Suppressor macrophage (primary cell): ENCODE measurements at places on chromosomes 5 and 9.
A peak's percentile ranks its signal among the peaks of the same experiment; 100 is the strongest.

DNA sequence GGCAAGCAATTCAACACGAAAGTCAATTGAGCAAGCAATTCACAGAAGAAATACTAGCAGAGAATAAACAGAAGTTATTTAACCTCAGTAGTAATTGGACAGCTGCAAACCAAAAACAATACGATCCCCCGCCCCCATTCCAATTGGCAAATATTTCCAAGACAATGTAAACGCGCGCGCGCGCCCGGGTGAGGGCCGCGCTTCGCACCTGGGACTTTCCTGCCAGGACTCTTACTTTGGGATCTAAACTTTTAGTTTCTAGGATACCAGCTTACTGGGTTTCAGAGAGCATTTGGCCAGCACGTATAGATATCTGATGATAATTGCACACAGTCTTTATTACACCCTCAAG, 8.6 kb downstream of the RUFY1 start:
- DNase-seq: peak; percentile 37

- no peak for DNase-seq
These were observed 3.5 kb downstream of the TMEM38B start for GRCh38 chr9:105697871-105698270.

- no peak for DNase-seq
These were observed 133.3 kb upstream of the DMRT1 start for GRCh38 chr9:708182-708550.

- DNase-seq: no peak
These were observed 260.6 kb downstream of the PSAT1 start for GRCh38 chr9:78557540-78557939.

DNA sequence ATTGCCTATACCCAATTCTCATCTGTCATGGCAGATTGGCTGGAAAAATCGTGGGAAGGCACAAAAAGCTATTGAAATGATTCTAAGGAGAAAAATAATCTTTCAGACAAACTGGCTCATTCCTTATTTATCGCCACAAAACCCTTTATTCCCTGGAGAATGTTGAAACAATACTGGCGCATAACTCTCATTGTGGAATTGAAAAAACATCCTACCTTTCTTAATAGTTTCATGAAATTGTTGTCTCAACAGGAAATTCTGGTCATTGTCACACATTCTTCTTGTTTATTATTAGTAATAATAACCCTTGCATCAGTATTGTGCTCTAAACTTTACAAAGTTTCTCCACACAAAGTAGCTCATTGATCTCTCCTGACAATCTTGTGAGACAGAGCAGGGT, 48.9 kb upstream of the COL15A1 start:
- DNase-seq: no peak

GRCh38 chr5:163580516-163580915, 75.1 kb downstream of the MAT2B start:
- no peak for DNase-seq

DNA sequence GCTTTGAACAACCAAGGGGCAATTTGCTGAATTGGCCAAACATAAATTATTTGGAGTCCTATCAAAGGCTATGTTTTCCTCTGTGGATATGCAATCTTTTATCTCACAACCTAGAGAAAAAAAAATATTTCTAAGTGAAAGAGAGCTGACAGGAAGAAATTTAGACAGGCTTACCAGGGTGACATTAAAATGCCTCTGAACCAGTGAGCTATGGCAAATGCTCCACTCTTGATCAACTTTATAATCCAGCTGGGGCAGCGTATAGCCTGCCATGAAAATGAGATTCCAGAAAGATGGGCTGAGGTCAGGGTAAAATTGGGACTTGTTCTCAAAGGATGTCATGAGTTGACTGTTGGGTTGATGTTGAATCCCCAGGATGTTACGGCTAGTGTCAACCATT, 399.3 kb upstream of the TRPC7 start:
- no peak for DNase-seq

GRCh38 chr9:123238365-123238764, 30.0 kb downstream of the STRBP start:
- DNase-seq: no peak

DNA sequence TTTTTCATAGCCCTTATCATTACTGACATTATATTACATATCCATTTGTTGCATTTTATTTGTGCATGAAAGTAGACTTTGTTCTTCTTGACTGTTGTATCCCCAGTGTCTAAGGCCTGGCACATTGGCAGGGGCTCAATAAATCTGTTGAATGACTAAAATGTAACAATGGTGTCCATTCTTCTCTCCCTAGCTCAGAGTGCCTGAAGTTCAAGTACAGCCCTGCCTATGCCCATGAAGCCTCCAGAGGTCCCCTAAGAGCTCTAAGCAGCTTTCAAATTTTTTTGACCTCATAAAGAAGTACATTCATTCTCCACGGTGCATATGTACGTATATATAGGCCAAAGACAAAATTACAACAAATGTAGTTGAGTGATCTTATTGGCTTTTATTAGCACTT, 4.2 kb upstream of the BSPRY start:
- DNase-seq: no peak

GRCh38 chr5:172952034-172952511, 7.2 kb upstream of the RPL26L1 start:
- DNase-seq: no peak

- DNase-seq: peak; percentile 80
These were observed 30.9 kb downstream of the GALNT10 start for GRCh38 chr5:154221371-154221896.

- no peak for DNase-seq
These were observed 31.8 kb downstream of the HMCN2 start for GRCh38 chr9:130297371-130297770.

GRCh38 chr9:105171589-105171988, 72.9 kb upstream of the SLC44A1 start:
- no peak for DNase-seq

DNA sequence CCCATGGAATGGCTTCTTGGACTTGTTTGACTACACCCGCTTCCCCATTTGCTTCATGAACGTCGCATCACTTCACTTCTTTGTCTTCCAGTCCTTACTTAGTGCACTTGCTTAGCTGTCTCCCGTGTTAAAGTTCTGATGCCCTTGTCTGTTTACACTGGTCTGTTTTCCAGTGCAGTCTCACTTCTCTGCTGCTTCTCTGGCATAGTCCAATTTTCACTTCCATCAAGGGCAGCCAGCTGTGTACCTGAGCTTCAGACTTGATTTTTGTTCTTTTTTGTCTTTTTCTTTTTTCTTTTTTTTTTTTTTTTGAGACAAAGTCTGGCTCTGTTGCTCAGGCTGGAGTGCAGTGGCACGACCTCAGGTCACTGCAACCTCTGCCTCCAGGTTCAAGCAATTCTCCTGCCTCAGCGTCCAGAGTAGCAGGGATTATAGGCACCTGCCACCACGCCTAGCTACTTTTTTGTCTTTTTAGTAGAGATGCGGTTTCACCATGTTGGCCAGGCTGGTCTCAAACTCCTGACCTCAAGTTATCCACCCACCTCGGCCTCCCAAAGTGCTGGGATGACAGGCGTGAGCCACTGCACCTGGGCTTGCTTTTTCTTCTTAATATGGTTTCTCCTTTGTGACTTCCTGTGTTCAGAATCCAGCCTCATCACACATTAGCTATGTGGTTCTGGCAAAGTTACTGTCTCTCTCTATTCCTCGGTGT, 75.4 kb downstream of the LRRC70 start:
- no peak for DNase-seq

GRCh38 chr5:10563945-10564837, at the start of gene ANKRD33B:
Gene ANKRD33B, plus strand, starts transcription at chr5:10564070. Its CDS starts 398 bp downstream, at chr5:10564468.
- peak; percentile 75 for DNase-seq

DNA sequence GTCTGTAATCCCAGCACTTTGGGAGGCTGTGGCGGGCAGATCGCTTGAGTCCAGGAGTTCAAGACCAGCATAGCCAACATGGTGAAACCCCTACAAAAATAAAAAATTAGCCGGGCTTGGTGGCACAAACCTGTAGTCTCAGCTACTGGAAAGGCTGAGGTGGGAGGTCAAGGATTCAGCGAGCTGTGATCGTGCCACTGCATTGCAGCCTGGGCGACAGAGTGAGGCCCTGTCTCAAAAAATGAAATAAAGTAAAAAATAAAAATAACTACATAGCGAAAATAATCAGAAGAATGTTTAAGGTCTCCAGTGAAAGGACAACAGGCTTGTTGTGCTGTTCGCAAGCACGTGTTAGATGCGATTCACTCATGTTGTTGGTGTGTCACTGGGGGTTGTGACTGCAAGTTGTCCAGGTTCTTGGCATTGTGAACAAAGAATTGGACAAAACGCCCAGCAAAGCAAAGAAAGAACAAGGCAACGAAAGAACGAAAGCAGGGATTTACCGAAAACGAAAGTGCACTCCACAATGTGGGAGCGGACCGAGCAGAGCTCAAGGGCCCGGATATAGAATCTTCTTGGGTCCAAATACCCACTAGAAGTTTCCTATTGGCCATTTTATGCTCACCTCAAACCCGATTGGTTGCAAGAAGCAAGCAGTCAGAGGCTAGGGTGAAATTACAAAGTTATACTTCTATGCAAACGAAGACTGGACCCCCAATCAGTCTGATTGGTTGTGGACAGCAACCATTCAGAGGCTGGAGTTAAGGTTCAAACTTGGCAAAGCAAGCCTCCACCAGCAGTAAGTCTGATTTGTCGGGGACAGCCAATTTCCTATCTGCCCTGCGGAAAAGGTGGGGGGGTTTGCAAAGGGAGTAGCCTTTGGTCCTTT, 844 bp upstream of the MCCC2 start:
- DNase-seq: peak; percentile 17

DNA sequence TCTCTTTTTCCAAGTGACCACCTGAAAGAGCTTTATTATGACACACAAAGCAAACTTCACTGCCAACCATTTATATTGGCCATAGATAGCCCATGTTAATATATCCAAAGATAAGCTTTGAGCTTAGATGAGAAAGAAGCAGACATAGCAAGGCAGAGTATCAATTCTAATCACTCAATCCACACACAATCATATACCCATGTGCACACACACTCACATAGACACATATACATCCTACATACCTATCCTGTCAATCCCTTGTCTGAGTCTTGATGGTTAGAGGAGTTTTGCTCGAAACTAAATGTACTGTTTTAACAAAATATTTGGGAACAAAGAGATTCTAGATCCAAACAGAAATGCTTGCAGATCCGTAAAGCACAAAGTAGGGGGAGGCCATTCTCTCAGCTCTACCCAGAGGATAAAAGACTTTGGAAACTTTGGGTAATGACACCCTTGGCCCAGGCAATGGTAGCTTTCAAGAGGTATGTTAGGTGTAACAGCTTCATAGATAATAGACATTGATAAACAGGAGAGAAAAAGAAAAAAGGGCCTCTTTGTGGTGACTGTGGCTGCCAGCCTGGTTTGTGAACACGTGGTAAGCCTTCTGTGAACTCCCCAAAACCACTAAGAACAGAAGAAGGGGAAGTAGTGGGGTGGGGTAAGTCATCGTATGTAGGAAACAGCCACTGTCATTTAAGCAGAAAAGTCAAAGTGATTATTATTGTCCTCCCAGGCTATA, 121.6 kb downstream of the TLR4 start:
- DNase-seq: peak; percentile 73

GRCh38 chr5:90488791-90489190, 14.1 kb downstream of the POLR3G start:
- no peak for DNase-seq

DNA sequence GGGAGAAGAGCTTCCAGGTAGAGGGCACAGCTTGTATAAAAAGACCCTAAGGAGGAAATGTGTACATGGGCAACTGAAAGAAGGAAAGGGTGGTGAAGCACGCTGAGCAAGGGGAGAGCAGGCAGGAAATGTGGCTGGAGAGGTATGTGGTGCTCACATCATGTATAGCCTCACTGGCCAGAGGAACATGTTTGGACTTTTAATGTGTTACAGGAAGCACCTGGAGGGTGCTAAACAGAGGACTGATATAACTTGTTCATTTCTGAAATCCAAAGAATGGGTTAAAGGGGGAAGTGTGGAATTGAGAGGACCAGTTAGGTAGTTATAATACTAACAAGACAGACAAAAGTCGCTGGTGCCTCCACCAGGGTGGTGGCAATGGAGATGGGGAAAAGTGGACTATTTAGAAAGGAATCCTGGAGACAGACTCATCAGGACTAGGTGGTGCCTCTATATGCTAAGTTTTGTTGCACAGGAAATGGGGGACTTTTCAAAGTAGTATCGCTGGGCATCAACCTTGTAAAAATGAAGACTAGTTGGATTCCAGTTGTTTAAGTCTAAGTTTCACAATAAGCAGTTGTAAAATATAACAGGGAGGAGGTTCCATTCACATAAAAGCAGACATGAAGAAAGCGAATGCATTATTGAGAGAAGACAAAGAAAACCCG, 63.1 kb upstream of the CD180 start:
- no peak for DNase-seq

- no peak for DNase-seq
These were observed 26.7 kb downstream of the ERGIC1 start for GRCh38 chr5:172860520-172861443.
